ENCODE measurements at places on chromosomes 1 and 21.

GRCh38 chr1:14083706-14084105, 383.7 kb downstream of the PRDM2 start:
- DNase-seq = no peak

DNA sequence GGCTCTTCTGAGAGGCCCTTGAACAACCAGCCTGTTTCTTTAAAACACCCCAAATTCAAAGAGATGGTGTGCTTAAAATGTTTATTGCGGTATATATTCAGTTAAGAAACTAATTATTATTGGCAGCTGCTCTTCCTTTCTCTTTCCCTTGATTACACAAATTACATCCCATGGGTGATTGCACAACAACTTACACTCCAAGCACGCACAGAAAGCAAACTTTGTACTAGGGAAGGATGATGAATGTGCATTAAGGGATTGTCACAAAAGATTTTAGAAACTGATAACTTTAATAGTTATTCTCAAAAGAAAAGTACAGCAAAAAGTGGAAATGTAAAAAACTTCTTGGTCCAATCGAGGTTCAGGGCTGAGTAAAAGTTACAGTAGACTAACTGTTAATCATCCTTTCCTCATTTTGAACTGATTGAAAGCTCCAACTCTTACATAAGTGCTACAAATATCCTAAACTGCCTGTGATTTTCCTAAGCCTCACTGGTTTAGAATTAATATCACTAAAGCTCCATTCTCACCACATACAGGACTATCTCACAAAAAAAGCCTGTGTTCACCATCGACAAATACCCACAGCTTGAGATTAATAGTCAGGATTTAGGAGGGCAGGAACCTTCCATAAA, 153.4 kb downstream of the TTLL7 start:
- no peak for DNase-seq

- no peak for DNase-seq
Measured at GRCh38 chr1:53938136-53938830, 7.2 kb downstream of the IFT25 start.

DNA sequence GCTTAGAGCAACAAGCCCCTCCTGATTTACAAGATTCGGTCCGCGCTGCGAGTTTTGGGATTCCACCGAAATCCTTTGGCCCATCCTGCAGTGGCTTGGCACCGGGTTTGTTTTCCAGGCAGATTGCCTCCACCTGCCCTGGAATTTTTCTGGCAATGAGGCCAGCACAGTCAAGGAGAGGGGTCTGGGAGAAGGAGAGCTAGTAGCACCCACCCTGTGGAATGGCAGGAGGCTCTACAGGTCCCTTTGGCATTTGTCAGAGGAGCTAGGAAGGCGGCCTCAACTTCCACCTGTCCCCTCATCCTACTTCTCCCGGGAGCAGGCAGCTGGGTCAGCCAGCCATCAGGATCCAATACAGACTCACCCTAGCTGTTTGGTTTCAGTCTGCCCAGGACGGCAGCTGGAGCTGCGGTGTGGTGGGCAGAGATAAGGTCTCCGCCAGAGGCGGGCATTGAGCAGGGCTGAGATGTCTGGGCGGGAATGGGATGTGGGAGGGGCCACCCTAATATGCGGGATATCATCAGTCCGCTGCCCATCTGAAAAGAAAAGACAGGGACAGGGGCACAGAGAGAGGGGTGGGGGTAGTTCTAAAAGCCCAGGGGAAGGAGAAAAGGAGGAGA, 37.8 kb upstream of the PRELP start:
- DNase-seq = no peak

DNA sequence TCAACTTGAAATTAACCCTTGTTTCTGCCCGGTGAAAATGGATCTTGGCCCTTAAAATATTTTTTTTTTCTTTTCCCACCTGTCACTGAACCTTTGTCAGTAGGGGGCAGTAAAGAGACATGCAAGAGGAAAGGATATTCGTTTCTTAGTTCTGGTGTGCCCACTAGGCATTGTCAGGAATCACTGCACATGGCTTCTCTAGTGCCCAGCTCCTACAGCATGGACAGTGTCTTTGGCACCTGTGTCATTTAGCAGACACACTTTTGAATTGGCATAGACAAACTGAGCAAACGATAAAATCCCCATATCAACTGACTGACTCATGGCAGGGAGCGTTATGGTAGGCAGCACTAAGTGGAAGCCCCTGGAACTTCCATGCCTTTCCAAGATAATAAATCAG, 1048.1 kb downstream of the BRINP3 start:
- DNase-seq = no peak

DNA sequence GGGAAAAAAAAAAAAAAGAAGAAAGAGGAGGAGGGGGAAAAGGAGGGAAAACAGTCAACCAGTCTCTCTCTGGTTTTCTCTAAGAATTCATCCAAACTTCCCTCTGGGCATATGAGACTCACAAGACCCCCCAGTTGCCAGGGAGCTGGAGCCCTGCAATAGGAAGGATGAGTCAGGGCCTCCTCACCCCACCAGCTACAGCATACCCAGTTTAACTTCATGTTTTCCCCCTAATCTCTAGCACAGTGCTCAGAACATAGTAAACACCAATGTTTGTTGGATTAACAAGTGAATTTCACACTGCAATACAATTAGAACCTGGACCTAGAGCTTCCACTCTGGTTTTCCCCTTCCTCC, 7.8 kb downstream of the F11R start:
- peak; percentile 73 for DNase-seq

GRCh38 chr1:50930193-50930592, 29.9 kb downstream of the FAF1 start:
- no peak for DNase-seq

GRCh38 chr1:100862591-100862990, 32.1 kb downstream of the EXTL2 start:
- DNase-seq = no peak

DNA sequence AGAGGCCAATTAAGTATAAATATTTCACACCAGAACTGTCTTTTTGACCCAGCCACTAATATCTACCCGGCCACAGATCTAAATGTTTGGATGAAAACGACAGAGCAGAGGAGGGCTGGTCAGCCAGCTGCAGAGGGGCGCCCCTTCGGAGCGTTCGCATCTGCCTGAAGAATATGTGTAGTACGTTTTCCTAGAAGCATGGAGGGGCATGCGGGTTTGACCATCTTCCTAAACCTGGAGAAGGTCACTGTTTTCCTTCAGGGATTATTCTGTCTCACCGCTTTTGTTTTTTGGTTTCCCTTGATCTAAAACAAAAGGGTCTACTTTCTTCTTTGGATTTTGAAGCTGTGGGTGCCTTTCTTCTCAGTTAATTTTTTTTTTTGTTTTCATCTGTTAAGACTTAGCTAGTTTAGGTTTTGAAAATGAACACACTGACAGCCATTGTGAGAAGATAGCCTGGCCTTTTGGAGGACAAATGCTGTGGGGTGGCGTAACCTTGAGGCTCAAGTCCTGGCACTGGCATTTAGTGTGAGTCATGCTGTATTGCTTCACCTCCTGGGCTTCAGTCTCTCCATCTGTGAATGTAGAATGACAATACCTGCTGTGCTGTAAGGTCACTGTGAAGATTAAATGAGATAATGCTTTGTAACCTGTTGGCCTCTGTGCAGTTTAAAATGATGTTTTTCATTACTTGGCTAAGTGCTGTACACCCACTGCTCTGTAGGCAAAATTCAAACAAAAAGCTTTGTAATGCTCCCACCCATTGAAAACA, 74.1 kb upstream of the IRF2BP2 start:
- no peak for DNase-seq

DNA sequence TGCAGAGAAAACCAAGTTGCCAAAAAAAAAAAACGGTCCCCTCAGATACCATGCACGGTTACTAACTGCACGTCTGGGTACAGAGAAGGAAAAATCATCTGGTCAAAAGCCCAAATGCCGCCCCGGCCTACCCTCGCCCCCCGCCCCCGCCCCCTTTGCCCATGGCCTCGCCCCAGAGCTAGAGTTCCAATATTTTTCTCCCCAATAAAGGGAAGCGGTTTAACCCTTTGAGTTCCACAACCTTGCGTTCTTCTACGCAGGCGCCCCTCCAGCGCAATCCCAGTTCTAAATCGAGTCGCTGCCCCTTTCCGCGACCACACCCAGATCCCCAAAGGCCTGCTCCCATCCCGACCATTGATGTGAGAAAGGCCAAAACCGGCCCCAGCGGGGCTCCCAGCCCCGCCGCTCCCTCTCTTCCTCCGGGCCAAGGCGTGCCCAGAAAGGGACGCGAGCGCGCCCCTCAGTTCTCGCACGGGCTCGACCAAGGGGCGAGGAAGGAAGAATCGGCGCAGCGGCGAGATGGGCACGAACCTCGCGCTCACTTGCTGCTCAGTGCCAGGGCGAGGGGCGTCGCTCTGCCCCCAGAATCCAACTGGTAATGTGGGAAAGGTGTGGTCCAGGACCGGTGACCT, 797 bp downstream of the WDR47 start:
- DNase-seq = peak; percentile 32

- DNase-seq = no peak
Measured at GRCh38 chr1:85295006-85295431, 18.6 kb upstream of the BCL10 start.

- DNase-seq = no peak
Measured at GRCh38 chr1:8002329-8002910, 23.7 kb downstream of the ERRFI1 start.

GRCh38 chr21:43910460-43910859, 45.4 kb downstream of the AGPAT3 start:
- no peak for DNase-seq

- DNase-seq = no peak
Measured at GRCh38 chr1:23591460-23592208, 32.3 kb upstream of the ID3 start.

- DNase-seq = no peak
Measured at GRCh38 chr1:225825078-225825477, 15.2 kb downstream of the EPHX1 start.

GRCh38 chr1:31703431-31704270, at the start of gene COL16A1:
COL16A1 (minus strand) TSS chr1:31704017; CDS start chr1:31702193, 1,824 bp downstream.
- DNase-seq = no peak

- no peak for DNase-seq
Measured at GRCh38 chr1:157955857-157956256, 37.6 kb upstream of the KIRREL1 start.

DNA sequence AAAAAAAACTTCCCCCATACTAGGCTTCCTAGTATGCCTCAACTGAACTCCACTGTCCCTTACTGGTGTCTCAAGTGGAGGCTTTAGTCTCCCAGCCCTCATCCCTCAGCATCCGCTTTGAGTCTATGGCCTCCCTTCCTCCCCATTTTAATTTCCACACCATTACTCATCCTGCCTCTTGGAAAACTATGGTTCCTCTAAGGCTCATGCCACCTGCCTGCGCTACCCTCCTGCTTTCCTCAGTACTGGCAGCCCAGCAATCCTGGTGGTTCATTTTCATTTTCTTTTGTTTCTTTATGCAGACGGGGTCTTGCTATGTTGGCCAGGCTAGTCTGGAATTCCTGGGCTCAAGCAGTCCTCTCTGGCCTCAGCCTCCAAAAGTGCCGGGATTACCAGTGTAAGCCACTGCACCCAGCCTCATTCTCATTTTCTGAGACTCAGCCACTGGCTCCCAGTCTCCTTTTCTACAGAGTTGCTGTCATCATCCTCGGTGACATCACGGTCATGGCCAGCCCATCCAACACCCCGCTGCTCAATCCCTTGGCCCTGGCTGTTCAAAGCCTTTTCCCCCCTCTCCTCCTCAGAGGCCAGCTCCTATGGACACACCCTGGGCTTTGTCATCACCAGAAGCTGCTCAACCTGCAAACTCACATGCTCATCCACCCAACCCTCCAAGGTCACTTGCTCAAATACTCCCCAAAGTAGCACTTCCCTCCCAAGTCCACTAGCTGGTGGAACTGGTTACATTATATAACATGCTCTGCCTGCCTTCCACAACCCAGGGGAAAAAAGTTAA, 2.3 kb upstream of the PMVK start:
- DNase-seq = no peak

GRCh38 chr1:207840380-207840779, 70.5 kb downstream of the CD34 start:
- DNase-seq = no peak

DNA sequence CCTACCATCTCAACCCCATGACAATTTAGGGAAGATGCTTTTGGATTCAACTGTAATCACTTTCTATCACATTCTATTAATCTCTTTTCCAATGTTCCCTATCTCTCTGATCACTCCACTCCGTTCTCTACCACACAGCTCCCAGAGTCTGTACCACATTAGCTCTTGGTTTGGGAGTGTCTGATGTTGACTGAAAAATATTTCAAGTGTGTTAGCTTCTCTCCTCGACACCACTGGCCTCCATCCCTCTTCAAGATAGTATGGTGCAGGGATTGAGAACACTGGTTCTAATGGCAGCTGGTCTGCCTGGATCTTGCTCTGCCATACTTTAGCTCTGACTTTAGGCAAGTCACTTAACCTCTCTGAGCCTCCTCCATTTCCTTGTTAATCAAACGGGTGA, 39.9 kb downstream of the ATP1A1 start:
- DNase-seq = no peak

GRCh38 chr1:38046884-38047602, 450 bp upstream of the POU3F1 start:
- DNase-seq = no peak

DNA sequence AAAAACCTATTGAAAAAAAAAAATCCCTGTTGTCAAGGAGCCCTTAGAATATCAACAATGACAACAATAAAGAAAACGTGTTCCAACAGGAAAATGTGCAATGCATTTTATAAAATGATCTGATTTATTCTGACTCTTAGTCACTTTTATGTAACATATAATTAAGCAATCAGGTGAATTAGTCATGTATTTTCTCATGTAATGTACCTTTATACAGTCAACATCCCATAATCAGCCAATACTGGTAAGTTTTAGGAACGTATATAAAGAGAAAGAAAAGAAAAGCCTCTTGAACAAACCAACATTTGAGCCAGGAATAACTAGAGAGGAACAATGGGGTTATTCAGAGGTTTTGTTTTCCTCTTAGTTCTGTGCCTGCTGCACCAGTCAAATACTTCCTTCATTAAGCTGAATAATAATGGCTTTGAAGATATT, at the start of gene CLCA4:
CLCA4 (plus strand) TSS at position 292 of the 435 bp plus-strand sequence; CDS start at position 334, 42 bp downstream.
- DNase-seq = no peak

DNA sequence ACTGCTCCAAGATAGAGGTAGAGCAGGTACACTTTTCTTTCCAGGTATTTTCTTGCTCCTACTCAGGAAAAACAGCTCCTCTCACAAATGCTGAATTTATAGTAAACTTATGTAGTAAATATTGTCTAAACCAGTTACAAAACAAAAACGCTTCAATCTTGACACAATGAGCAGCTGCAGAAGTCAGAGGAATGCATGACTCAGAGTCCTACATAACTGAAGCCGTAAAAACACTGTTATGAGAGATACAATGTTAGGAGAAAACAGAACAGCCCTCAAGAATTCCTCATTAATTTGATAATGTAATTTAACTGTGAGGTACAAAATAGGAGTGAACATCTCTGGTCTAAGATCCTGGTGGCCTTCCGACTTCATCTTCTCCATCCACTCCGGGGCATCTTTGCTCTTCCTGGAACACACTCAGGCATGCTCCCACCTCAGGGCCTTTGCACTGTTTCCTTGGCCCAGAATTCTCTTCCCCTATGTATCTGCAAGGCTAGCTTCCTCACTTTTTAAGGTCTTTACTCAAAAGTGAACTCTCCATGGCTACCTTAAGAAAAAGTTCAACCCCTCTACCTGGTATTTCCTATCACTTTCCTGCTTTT, 138.5 kb downstream of the SLC45A1 start:
- DNase-seq = no peak

GRCh38 chr1:40837601-40838000, 24.6 kb downstream of the CITED4 start:
- no peak for DNase-seq

Measured in KG1 (cell line).